Brain pericyte (primary cell): ENCODE measurements at places on chromosomes 4 and X.

DNA sequence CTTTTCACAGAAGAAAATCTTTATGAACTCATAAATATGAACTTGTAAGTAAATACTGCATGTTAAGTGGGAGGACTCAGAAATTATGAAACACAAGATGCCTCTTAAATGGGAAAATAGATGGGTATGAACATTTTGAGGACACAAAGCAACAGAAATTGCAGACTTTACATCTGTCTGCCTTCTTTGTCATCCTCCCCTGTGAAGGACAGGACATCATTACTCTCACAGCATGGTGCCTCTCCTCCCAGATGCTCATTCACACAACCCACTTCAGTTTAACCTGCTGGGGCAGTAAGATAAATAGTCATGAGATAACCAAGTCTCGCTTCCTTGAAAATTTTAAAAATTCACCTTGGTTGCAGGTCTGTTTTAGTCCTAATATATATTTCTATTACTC is 144.5 kb downstream of the APBB2 start:
- DNase-seq = no peak

DNA sequence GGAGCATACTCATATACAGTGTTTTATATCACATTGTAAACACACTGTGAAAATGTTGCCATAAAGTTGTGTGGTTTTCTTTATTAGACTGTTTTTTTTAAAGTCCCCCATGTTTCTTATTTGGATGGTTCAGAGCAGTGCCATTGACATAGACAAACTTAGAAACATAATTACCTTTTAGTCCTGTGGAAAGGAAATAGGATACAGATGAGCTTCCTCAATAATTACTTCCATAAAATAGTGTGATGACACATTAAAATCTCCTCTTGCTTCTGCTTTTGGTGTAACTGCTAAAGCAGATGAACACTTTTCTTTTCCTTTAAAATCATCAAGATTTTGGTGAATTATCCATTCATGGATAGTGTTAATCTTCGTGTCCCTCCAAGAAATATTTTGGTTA is 52.9 kb upstream of the LIMCH1 start:
- DNase-seq = no peak

- no peak for DNase-seq
These were observed 1.7 kb upstream of the ART3 start for GRCh38 chr4:76072760-76073159.

- DNase-seq = no peak
These were observed 390.9 kb downstream of the ADAM29 start for GRCh38 chr4:175309041-175309440.

DNA sequence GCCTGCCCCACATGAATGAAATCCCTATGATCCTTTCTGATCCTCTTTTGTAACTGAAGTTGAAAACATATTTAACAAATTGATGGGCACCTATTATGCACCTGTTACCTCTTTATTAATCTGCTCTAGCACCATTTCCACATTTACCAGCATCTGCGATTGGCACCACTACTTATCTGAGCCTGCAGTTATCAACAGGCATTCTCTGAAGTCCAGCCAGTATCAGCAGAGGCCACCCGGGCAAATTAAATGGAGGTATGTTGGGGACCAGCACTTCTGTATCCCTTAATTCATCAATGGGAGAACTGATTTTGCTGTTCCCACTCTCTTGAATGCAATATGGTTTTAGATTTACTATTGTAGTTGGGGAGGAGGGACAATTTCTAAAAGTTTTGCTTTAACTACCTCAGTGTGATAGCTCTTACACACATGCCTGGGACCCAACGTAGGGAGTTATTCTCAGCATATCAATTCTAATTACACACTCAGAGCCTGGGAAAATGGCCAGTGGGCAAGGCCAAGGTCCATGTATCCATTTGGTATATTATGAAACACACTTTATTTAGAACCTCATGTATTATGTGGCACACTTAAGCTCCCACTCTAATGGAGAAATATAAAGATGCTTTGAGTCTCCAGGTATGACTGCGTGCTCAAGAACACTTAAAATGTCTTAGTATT is 1927.1 kb upstream of the PCDH7 start:
- no peak for DNase-seq

- DNase-seq = no peak
These were observed 57.9 kb downstream of the CFAP299 start for GRCh38 chr4:80393246-80393969.

DNA sequence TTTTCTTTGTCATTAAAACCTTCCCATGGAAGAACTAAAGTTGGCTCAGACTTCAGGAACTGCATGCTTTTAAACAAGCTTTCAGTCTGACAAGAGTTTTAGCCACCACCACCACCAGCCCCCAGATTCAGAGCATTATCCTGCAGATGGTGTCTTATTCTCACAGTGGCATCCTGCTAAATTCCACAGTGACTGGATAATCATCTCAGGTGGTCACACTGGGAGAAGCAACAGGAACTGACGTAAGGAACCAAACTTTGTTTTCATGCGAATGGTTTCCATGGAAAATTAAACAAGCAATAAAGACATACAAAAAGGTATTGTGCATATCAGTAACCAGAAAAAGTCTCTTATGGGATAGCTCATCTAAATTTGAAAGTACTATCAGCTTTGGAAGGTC is 370.7 kb downstream of the FBXW7 start:
- no peak for DNase-seq

- no peak for DNase-seq
These were observed 38.2 kb upstream of the PRDM5 start for GRCh38 chr4:120960656-120961267.

GRCh38 chrX:74231625-74232024 is 72.4 kb upstream of the ZCCHC13 start:
- DNase-seq = no peak

DNA sequence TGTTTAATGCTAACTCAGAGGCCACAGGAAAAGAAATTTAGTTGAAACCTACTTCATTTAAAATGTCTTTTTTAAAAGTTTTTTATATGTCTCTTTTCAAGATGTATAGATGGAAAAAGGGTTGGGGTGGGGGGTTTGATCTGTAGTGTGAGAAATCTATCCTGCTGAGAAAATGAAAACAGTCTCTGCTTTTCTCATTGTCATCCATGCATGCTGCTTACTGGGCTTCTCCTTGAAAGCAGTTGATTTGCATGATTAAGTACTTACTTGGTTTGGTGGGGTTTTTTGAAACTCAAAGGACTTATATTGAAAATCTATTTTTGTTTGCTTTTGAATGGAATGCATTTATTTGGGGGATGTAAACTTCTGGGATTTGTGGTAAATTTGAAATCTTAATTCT is 313.6 kb upstream of the DKK2 start:
- DNase-seq = no peak

- no peak for DNase-seq
These were observed 28.3 kb upstream of the ALG13 start for GRCh38 chrX:111652719-111653118.

- DNase-seq = no peak
These were observed 136.7 kb downstream of the ARHGAP24 start for GRCh38 chr4:85611661-85612060.

GRCh38 chrX:82848111-82848510 is 660.0 kb upstream of the POU3F4 start:
- no peak for DNase-seq

- DNase-seq = no peak
These were observed 26.8 kb downstream of the PPP2R2C start for GRCh38 chr4:6445403-6446129.

GRCh38 chr4:169649545-169650226 is 29.3 kb downstream of the CLCN3 start:
- no peak for DNase-seq

- no peak for DNase-seq
These were observed 12.5 kb downstream of the SEC24D start for GRCh38 chr4:118823471-118823870.

DNA sequence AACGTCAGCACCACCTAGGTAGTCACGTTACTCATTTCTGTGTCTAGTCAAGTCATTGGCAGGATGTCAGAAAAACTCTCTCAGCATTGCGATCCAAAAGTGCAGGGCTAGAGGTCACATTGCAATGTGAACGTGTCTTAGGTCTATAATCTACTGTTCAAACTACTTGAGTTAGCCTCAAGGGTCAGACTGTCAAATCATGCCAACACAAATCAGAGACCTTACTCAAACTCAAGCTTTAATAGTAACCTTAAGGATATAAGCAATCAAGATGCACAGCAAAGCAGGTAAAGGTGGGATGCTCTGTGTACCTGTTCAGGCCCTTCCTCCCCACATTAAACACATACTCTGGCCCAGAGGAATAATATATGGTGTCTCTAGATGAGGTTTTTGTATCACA is 114.4 kb upstream of the NOCT start:
- no peak for DNase-seq

GRCh38 chrX:139759637-139760036 is 51.7 kb upstream of the MCF2 start:
- no peak for DNase-seq

DNA sequence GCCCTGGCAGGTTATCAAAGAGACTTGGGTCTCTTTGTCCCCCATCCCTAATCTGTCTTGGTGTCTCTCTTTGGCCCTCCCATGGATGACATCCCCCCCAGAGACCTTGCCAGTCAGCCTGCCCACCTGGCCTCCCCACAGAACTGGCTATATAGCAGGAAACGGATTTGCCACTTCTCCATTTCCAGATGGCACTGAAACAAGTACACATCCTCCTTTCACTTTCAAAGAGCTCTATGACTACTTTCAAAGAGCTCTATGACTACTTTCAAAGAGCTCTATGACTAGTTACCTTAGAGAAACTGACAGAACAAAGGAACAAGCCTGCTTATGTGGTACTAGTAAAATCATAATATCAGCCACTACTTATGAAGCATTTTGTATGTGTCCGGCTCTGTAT is 175.3 kb downstream of the MAML3 start:
- DNase-seq = no peak

GRCh38 chr4:83174844-83175414 is 60.4 kb upstream of the PLAC8 start:
- DNase-seq = no peak
